ENCODE measurements at places on chromosomes 7 and 10.

DNA sequence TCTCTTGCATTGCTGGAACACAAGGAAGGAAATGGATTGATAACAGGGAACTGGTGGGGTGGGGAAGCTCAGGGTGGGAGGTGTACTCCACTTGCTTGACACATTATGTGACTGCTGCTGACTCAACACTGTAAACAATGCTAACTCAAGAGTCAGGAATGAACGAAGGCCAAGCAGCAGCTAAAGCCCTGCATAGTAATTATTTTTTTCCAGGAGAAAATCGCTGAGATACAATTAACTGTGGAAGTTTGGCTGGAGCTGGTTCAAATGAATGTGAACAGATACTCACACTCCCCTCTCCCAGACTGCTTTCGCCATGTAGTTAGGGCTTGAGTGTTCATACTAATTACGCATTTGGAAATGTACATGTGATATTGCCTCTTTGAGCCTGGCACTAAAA, 170.9 kb upstream of the AOAH start:
- DNase-seq: no peak

DNA sequence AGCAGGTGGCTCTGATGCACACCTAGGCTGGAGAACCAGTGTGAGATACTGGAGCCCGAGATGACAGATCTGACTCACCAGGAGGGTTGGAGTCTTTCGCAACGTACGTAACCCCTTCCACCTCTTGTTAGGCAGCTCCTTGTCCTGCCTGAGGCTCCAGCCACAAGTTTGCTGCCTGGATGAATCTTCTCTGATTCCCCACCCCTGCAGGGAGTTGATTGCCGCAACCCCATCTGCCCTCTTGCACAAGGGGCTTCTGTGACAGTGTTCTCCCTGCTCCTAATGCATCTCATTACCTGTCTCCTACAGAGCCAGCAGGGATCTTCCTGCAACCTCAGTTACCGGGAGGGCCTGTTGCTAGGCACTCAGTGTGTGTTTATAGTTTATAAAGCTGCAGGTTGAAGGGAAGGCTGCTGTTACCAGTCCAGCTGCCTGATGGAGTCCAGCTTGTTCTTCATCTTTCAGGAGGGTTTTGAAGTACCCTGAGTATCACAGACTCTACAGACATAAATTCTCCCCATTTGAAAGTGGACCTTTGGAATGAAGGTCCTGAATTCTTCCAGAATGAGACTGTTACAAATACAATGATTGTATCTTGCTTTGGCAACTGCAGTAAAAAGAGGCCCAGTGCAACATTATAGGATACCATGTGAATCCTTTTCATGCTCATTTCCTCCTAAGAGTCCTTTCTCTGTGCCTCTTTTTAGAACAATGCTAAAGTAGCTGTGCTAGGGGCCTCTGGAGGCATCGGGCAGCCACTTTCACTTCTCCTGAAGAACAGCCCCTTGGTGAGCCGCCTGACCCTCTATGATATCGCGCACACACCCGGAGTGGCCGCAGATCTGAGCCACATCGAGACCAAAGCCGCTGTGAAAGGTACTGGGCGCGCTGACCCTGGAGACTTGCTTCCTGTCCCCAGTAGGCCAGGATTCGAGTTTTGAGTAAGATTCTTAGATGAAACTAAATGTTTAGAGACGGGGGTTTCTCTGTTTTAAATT, 6.5 kb downstream of the MDH2 start:
- no peak for DNase-seq

- no peak for DNase-seq
Measured at GRCh38 chr7:121803039-121803438, 69.9 kb upstream of the PTPRZ1 start.

DNA sequence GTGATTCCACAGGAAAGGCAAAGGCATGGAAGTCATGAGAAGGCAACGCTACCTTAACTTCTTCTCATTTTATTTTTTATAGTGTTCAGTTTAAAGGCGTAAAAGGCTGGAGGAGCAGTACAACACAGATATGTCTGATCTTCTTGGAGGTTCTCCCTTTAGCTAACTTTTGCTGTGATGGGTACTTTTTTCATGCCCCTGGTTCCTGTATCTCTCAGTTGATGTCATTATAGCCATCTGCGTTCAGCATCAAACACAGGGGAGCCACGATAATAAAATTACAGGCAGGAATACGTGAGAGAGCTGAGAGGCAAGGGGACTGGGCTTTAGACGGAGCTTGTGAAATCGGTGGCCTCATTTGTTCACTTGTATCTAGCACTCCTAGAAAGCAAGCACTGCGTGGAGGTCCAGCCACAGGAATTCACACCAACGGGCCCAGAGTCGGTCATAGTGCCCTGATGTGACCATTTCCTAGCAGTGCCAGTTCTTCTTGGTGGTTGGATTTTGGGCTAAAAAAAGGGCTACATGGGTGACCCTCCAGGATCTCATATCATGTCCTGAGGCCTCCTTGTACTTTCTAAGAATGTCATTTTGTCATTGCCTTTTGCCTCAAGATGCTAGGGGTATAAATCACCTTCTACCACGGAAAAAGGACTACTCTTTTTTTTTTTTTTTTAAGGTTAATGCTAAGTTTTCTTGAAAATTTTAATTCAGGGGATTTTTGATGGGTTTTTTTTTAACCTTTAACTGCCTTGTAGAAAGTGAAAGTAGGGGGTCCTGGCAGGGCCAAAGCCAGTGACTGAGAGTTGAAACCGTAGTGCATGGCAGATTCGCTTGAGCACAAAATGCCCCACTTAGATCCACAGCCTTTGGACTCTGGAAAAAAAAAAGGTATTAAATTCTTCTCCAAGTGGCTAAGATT, 191.5 kb downstream of the CELF2 start:
- DNase-seq: no peak

DNA sequence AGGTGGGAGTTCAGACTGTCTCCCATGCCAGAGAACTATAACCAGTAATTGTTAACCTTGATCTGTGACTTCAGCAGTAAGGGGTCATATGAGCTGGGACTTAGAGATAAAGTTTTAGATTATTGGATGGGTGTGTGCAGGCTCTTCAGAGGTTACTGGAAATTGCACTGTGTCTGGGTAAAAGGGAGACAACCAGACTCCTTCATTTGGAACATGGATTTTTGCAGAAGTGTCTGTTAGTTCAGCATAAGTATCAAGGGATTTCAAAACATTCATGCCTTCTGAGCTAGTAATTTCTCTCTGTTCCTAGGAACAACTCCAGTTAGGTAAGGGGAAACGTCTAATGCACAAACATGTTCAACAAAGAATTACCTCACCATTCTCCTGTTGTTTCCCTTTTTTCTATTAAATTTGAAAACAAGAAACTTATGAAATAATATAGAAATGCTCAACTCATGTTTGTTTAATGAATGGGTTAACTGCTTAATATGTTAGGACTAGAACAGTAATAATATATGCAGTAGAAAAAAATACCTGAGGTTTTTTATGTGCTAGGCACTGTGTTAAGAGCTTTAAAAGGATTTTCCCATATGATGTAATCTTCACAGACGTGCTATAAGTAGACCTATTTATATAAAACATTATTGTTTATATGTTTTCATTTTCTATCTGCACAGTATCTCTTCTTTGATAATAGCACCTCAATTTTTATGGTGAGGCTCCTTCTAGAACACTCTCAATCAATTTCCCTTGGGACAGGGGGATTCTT, 233.0 kb downstream of the CACNA2D1 start:
- DNase-seq: no peak

GRCh38 chr7:71718563-71718962, 586.6 kb downstream of the GALNT17 start:
- no peak for DNase-seq

GRCh38 chr10:29033311-29033940, 255.4 kb upstream of the LYZL1 start:
- no peak for DNase-seq

DNA sequence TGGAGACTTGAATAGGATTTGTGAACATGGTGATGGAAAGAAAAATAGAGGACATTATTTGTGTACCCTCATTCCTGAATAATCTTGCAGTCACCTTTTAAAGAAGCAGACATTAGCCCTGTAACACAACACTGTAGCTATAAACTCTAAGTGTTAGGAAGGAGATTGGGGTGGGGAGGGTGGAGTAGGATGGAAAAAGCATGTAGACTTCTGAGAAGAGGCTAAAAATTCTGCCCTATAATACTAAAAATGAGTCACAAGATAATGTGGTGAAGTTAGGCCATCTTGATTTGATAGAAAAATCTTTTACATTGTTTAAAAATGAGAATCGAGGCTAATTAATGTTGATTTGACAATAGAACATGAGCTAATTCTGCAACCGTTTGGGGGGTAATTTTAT, 128.8 kb downstream of the LCOR start:
- DNase-seq: no peak

- no peak for DNase-seq
Measured at GRCh38 chr10:75435291-75435690, 3.9 kb downstream of the LRMDA start.

GRCh38 chr7:115356999-115357702, 435.3 kb downstream of the MDFIC start:
- no peak for DNase-seq

GRCh38 chr7:37315772-37316715, 132.6 kb downstream of the ELMO1 start:
- DNase-seq: no peak

- no peak for DNase-seq
Measured at GRCh38 chr7:25456467-25457171, 228.3 kb upstream of the NPVF start.

GRCh38 chr10:49830846-49831245, 68.7 kb upstream of the OGDHL start:
- no peak for DNase-seq

- no peak for DNase-seq
Measured at GRCh38 chr7:83468251-83468739, 180.6 kb downstream of the SEMA3E start.

DNA sequence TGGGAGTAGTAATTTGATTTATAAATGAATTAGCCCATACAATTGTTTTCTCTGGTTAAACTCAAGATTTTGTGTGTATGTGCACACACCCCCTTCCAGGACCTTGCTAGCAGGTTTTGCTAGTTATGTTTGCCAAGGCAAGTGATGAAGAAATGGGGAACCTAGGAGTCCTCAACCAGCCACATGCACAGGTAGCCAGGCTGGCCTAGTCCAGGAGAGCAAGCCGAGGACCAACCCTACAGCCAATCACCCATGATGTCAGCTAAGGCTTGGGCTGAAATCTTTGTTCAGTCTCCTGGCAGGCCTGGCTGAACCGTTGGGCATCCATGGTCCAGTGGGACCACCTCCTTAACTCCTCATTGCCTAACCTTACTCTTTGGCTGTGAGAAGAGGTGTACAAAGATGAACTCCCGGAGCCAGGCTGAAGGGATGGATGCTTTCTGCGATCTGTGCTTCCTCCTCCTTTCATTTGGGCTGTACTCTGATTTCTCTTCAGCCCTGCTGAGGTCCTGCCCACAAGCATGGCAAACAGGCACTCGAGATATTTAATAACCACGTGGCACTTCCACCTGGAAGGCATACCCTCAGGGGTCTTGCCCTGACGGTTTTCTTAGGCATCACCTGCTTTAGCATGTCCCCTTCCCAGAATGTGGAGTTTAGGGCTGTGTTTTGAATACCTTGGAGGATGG, 22.1 kb downstream of the HNRNPA2B1 start:
- DNase-seq: no peak

- no peak for DNase-seq
Measured at GRCh38 chr7:12357508-12357907, 46.2 kb downstream of the VWDE start.

DNA sequence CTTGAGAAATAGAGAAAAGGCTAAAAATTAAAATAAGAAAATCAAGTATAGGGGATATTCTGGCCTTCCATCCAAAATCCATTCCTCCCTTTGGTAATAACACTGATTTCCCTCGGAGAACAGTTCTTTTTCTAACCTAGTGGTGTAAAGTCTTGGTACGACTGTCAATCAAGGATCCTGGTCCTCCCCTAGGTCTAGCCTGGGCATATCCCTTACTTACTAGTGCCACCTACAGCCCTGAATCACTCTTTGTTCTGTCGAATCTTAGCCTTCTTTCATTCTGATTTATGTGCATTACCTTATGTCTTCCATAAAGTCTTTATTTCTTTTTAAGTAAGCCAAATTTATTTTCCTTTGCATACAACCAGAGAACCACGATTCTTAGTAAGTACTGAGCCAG, 298.7 kb upstream of the LRRTM3 start:
- DNase-seq: no peak

DNA sequence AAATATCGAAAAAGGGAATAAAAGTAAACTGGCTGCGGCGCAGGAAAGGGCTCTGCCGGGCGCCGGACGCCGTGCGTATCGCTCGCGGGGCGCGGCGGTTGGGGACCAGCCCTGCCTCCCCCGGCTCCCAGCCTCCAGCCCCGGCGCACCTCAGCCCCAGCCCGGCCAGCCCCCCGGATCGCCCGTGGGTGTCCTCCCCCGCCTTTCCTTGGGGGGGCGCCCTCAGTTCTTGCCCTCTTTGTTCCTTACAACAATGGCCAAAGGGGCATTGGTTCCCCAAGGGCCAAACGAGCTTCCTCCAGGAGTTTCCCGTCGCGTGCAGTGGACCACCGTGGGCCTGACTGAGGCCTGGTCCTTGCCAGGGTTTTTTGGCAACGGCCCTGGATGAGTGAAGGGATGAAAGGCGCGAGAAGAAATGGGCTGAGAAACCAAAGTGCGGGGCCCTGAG, 1.2 kb downstream of the MACROH2A2 start:
- no peak for DNase-seq

DNA sequence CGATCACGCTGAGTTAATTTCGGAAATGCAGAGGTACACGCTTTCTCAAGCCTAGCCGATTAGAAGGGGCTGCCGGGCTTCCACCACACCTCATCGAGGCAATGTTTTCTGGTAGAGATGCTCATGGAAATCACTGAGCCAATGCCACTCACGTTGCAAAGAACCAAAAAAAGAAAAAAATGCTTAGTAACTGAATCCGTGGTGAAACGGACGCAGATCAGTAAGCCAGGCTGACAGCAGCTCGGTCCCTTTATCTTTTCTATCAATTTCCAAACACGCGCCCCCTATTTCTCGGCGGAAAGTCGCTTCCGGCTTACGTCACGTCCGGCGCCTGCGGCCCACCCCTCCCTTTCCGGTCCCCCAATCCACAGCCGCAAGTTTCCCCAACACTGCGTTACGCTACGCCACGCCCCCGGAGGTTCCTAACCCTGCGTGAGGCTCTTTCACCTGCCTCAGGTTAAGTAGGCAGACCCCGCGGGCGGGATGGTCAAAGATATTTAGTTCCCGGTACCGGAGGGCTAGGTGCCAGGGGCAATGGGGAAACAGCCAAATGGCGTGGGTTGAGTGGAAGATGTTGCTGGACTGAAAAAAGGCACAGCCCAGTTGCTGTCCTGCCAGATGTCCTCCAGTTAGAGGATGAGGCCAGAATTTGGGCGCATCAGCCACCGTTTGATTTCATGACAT, at the start of gene NSUN6:
TSS of gene NSUN6 (minus strand) at position 264 of the 684 bp plus-strand sequence. CDS start 384 bp downstream, outside the sequence.
- DNase-seq: peak; percentile 88

DNA sequence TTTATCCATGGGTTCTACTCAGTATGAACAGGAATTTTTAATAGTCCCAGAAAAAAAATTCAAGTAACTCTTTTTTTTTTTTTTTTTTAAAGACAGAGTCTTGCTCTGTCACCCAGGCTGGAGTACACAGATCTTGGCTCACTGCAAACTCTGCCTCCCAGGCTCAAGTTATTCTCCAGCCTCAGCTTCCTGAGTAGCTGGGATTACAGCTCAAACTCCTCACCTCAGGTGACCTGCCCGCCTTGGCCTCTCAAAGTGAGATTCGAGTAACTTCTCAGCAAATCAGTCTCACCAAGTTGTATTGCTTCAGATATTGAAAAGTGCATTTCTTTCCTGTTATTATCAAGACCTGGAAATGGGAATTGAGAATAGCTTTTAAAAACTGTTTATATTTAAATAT, 281.2 kb upstream of the MINDY3 start:
- DNase-seq: no peak

- DNase-seq: no peak
Measured at GRCh38 chr7:139936760-139937310, 107.8 kb downstream of the TBXAS1 start.
